ENCODE measurements at places on chromosomes 2 and 18.

GRCh38 chr18:45060102-45060501, 379.4 kb downstream of the SETBP1 start:
- no peak for DNase-seq

DNA sequence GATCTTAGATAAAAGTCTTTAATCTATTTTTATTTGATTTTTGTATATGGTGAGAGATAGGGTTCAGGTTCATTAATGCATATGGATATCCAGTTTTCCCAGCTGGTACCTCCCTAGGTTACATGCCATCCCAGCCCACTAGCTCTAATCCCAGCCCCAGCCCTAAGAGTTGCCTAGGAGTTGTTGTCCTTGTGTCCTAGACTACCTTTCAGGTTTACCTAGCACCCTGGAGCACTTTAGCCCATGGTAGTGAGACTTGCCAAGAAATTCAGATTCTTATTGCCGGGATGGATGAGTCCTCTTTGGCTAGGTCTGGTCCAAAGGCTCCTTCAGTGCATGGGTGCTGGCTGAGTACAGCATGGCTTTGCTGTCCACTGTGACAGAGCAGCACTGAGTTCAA, 40.5 kb downstream of the ZNF638 start:
- no peak for DNase-seq

- peak; percentile 71 for DNase-seq
Measured at GRCh38 chr2:217849154-217849975, 153.4 kb downstream of the TNS1 start.

- DNase-seq = peak; percentile 18
Measured at GRCh38 chr2:196431957-196432356, 207.6 kb upstream of the CCDC150 start.

- DNase-seq = peak; percentile 34
Measured at GRCh38 chr2:84906108-84906899, 848 bp downstream of the TMSB10 start.

DNA sequence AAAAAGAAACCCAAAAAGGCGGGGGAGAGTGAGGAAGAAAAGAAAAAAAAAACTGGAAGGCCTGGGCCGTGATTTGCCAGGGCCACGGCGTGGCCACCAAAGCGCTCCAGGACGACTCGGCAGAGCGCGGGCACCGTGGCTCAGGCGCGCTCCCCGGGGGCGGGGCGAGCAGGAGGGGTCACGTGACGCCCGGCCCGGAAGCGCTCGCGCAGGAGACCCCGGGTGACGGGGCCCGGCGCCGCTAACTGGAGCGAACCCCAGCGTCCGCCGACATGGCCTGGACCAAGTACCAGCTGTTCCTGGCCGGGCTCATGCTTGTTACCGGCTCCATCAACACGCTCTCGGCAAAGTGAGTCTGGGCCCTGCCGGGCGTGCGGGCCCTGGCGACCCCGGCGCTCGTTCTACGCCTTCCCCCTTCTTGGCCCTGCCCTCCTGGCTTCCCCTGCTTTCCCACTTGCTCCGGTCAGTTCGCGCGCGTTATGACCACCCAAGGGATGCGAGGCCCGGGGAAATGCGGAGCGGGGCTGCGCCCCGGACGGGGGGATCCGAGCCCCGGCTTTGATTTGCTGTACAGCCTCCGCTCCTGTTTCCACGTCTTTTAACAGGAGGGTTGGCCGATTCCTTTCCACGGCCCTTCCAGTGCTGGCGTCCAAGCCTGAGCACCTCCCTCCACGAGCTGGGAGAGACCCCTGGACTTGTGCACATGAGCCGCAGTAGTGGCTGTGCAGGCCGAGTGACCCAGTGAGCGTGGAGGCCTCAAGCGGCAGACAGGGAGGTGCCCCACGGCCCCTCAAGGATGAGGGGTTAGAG, at the start of gene SLC35F6:
Gene SLC35F6 (plus strand): TSS at position 207 of the 810 bp plus-strand sequence. CDS start 66 bp downstream, at position 273.
- DNase-seq = peak; percentile 83

GRCh38 chr2:217249121-217250012, 389.5 kb upstream of the TNP1 start:
- DNase-seq = no peak

- no peak for DNase-seq
Measured at GRCh38 chr18:46268671-46269070, 164.5 kb downstream of the HAUS1 start.

- DNase-seq = no peak
Measured at GRCh38 chr18:36217348-36217747, 30.1 kb downstream of the MOCOS start.

DNA sequence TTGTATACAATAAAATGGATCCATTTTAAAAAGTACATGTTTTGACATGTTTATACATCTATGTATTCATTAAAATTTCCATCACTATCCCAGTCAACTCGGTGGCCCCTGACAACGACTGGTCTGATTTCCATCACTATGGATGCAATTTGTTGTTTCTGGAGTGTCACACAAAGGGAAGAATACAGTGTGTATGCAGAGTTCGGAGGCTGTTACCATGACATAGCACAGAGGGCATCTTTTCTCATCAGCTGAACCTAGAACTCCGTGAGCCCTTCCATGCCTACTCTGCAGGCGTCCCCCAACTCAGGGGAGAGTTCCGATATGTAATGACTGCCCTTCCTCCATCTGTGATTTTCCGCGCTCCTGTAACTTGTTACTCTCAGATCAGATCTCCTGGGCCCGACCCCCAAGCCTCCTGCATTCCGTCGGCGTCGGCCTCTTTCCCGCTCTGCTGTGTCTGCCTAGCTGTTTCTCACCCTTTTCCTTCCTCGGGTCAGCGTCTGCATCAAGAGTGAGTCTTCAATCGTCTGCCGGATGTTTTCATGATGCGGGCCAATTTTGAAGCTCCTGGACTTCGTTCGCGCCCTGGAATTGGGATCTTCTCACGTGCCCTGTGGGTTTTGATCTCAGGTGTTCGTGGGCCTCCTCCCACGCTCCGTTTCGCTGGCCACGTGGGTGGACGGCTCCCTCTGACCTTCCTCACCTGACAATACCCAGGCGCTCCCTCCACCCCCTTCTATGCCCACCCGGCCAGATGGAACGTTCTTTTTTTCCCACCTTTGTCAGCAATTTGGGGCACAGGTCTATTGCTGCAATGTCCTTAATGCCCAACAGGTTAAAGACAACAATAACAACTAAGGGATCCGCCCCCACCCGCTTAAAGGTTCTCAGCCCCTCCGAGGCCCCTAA, 161.0 kb downstream of the TWIST2 start:
- DNase-seq = no peak

GRCh38 chr2:81984969-81985637, 1680.6 kb upstream of the LRRTM1 start:
- no peak for DNase-seq

GRCh38 chr2:108634576-108635160, 84.6 kb upstream of the RANBP2 start:
- DNase-seq = peak; percentile 24

- no peak for DNase-seq
Measured at GRCh38 chr18:68060871-68061270, 544.4 kb upstream of the DSEL start.

DNA sequence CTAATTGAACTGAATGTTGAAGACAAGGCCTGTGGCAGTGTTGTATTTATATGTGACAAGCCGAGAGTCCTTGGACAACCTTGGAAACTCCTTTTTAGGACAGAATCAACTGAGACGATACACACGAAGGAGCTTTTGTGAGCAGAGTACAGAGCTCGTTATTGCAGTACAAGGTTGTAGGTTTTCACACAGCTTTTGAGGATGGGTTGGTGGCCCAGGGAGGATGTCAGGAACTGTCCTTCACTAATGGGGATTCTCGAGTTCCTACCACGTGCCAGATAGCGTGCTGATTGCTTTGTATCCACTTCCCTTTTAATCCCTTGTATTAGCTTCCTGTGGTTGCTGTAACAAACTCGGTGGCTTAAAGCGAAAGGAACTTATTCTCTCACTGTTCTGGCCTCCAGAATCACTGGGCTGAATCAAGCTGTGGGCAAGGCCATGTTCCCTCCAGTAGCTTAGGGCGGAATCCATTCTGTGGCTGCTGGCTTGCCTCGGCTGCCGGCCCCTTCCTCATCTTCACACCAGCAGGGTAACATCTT, 20.2 kb downstream of the INPP4A start:
- DNase-seq = no peak

DNA sequence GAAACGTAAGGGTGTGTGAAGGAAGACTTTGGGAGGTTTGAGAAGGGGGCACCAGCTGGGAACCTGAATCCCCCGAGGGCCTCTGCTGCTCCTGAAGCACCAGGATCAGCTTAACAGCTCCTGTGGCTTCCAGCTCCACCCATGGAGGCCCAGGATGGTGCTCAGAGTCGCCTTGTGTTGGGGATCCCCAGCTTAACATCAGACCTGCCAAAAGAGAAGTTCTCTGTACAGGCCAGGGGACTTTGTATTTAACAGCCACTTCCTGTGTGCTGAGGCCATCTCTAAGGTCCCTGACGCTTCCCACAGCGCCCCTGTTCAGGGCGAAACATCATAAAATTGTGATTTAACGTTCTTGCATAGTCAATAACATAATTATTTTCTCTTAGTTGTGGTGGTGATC, 77.5 kb downstream of the NCK2 start:
- no peak for DNase-seq

- DNase-seq = no peak
Measured at GRCh38 chr2:4020153-4020552, 316.8 kb downstream of the DCDC2C start.

GRCh38 chr2:41496908-41497307, 550.9 kb upstream of the PKDCC start:
- peak; percentile 1 for DNase-seq

DNA sequence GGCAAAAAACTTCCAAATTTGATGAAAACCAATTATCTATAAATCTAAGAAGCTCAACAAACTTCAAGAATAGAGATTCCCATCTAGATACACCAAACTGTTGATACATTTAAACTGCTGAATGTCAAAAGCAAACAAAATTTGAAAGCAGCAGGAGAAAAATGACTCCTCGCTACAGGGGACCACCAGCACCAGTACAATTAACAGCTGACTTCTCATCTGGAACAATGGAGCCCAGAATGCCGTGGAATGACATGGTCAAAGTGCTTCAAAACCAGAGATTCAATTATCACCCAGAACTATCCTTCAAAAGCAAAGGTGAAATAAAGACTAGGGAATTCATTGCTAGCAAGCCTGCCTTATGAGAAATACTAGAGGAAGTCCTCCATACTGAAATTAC, 11.6 kb downstream of the SRSF7 start:
- no peak for DNase-seq

- no peak for DNase-seq
Measured at GRCh38 chr2:61855318-61855613, 1.4 kb upstream of the FAM161A start.

DNA sequence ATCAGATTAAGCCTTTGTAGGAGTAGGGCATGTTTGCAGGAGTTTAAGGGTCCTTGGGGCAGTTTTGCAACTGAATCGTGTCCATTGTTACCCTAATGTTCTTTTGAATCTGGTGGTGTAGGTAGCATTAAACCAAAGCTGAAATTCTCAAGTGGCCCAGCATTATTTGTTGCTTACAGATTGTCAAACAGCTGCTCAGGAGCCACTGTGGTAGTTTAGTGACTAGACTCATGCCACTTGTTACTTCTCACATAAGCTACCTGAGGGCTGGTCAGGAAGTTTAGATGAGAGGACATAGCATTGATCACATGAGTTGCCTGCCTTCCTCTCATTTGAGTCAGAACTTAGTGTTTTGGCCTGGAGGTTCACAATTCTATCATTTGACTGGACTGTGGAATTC, 157.6 kb downstream of the HAUS1 start:
- peak; percentile 49 for DNase-seq

DNA sequence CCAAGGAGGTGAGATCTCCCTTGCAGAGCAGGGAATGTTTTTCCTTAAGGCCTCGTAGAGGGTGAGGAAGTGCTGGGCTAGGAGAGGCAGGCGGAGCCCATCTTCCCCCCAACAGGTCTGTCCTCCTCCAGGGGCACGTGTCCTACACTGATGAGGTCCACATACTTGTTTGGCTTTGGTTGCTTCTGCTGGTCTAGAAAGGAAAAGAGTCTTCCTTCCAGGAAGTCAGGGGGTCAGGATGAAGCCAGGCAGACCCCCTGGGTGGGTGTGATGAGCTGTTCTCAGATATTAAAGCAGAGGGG, 6.0 kb downstream of the SH3BP4 start:
- DNase-seq = no peak

- no peak for DNase-seq
Measured at GRCh38 chr18:77896586-77897252, 647.1 kb downstream of the GALR1 start.

GRCh38 chr2:7517088-7517487, 599.9 kb downstream of the RNF144A start:
- peak; percentile 9 for DNase-seq

- no peak for DNase-seq
Measured at GRCh38 chr2:180991820-180992219, 11.4 kb downstream of the UBE2E3 start.

GRCh38 chr2:230944123-230944653, 19.1 kb upstream of the GPR55 start:
- no peak for DNase-seq

- DNase-seq = no peak
Measured at GRCh38 chr2:124774781-124775180, 749.7 kb downstream of the CNTNAP5 start.

DNA sequence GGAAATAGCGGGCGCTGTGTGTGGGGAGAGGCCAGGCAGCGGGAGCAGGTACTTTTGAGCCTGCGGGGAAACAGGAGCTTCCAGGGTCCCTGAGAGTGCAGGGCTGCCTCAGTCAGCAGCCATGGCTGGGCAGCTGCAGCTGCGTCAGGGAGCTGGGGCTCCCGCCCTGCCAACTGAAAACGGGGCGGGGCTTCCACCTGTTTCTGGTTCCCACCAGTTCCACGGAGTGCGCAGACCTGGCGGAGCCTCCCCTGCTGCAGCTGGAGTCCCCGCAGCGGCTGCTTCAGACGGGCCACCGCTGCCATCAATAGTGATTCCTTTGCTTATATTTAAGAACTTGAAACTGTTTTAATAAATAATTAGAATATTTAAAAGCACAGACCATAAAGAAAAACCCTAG, 30.6 kb upstream of the RPRM start:
- no peak for DNase-seq

GRCh38 chr2:207123335-207123744, 42.4 kb downstream of the KLF7 start:
- DNase-seq = no peak

GRCh38 chr2:105977212-105977611, 216.9 kb downstream of the UXS1 start:
- peak; percentile 90 for DNase-seq

- no peak for DNase-seq
Measured at GRCh38 chr2:14475994-14476393, 156.5 kb upstream of the LRATD1 start.

DNA sequence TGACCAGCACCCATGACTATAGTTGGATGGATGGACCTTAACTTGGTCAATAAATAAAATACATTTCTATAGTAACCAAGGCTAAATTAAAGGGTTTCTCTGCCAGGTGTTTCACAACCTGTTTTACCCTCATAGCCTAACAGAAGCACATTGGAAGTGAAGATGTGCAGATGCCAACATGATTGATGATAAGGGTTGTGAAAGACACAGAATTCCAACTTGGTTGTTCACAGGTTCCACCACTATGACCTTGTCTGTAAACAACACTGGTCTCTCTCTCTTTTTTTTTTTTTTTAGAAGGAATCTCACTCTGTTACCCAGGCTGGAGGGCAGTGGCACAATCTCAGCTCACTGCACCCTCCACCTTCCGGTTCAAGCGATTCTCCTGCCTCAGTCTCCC, 37.5 kb upstream of the PTH2R start:
- peak; percentile 25 for DNase-seq
